Iris pigment epithelial cell (primary cell): ENCODE measurements at places on chromosomes 4 and X.

- DNase-seq = no peak
Observed at GRCh38 chr4:3708103-3708510, 58.1 kb upstream of the ADRA2C start.

- no peak for DNase-seq
Observed at GRCh38 chr4:36675436-36675835, 394.0 kb downstream of the DTHD1 start.

- no peak for DNase-seq
Observed at GRCh38 chr4:183871581-183871980, 33.5 kb upstream of the STOX2 start.

GRCh38 chr4:2809610-2810180 lies 16.8 kb downstream of the SH3BP2 start:
- DNase-seq = no peak

DNA sequence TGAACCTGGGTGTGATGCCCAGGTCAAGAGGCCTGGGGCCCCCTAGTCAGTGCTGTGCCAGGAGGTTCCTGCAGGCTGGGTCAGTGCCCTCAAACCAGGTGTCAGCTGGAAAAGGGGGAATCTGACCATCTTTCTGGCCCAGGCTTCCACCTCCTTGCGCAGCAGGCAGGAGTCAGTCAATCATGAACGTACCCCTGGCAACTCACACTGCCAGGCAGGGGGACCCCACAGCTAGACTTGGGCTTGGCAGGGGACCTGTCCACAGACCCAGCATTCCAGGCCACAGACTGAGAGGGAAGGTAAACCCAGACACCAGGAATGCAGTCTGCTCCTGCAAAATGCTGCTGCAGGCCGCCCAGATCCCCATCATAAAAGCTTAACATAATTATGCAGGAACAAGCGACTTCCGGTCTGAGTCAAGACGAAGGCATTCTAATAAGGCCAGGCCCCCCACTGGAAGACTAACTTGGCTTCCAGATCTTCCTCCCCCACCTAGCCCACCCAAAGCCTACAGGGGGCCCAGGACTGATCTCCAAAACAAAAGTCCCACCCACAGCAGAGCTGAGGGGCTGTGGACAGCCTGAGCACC lies 156.3 kb downstream of the BCOR start:
- DNase-seq = peak; percentile 16

DNA sequence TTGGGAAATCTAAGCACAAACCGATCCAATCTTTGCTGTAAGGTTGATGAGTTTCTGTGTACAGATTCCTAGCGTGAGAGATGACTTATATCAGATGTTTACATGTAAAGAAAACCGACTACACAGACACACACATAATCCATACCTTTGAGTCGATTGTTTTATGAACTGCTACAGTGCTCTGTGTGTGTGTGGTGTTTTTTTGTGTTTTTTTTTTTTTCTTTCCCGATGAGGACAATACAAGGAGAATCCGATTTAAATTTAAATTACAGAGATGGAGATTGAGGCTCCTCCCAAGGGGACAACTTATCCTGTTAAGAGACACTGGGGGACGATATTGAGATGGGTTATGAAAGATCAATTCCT lies 461 bp upstream of the SLC9A6 start:
- DNase-seq = peak; percentile 24
